ENCODE measurements at places on chromosomes 4 and X. TPM values are rescaled to one million over a fixed set of nuclear protein-coding genes. Genes with fewer than 3 reads are reported as not detected.

GRCh38 chr4:96205143-96205936 lies 365.4 kb downstream of the PDHA2 start:
- DNase-seq = no peak

- DNase-seq = no peak
These were observed 243.7 kb downstream of the SPRY1 start for GRCh38 chr4:123640271-123640670.

DNA sequence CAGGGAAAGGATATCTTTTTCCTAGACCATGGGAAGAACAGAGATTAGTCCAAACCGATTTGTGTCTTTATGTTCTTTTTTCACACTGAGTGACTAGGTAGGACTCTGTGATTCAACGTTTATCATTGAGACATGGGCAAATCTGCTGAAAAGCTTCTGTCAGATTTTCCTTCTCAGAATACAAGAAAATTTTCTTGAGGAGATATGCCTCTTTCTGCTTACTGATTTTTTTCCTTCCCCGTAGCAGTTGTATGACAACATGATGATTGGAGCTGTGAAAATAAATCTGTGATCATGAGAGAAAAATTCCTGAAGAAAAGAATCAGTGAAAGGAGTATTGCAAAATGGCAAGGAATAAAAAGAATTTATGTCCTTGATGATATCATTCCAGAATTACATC lies 130.6 kb upstream of the FAT4 start:
- DNase-seq = no peak

DNA sequence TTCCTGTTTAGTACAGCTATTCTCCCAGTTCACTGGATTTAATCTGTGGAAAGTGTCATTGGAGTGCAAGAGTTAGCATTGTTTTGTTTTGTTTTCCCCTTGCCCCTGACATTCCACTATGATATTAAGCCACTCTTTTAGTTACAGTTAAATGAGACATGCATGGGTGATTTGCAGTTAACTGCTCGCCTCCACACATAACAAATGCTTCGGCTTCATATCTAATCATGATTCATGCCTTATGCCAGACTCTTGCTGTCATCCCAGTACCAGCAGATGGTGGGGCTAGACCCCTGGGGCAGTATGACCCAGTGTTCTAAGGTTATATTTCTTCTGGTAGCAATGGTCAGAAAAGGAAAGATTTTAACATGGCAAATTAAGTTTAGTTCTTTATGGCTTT lies 80.1 kb downstream of the RAP1GDS1 start:
- no peak for DNase-seq

DNA sequence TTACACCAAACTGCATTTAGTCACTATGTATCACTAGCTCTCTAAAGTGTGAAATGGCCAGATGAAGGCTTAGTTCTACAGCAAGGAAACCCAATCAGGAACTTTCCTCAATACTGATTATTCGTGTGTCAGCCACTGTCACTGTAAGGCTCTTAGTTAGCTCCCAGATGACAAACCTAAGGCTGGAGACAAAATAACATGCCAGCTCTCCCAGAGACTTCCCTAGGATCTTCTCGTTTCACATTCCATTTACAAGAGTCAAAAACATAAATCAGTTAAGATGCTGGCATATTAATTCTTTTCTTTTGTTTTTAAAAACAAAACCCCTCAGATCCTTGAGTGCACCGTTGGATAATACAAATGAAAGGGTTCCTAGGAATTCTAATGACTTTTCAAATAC lies 88.2 kb upstream of the TFDP3 start:
- DNase-seq = no peak

- no peak for DNase-seq
These were observed 75.9 kb downstream of the SHISA3 start for GRCh38 chr4:42473071-42473684.

- DNase-seq = peak; percentile 34
These were observed 117.7 kb upstream of the SLC6A14 start for GRCh38 chrX:116318672-116319071.

GRCh38 chr4:95835672-95836071 lies 4.2 kb upstream of the PDHA2 start:
- peak; percentile 19 for DNase-seq

DNA sequence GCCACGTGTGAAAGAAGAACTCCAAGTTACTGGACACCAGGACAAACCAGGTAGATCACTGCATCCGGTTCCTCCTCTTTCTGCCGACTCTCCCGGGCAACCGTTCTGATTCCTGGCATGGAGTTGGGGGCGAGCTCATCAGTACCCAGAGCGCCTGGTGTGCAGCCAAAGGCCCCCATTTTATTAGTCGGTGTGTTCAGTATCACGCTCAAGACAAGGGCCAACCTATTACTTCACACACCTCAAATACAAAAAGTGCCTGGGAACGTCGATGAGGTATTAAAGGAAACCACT lies 2.8 kb upstream of the CTBP1 start:
- DNase-seq = no peak

DNA sequence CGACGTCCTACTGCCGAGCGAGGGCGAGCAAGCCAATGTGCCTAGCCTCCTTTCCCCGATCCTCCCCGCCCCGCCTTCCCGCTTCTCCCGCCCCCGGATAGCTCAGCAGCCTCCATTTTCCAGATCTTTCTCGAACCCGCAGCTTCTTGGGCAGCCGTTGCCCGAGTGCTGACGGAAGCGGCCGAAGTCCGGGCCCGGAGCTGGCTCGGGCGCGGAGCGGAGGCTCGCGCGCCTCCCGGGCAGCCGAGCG lies 172 bp upstream of the HSPA4L start:
- peak; percentile 73 for DNase-seq

- DNase-seq = peak; percentile 48
These were observed 109.3 kb upstream of the DGKK start for GRCh38 chrX:50579955-50580354.

GRCh38 chr4:114286262-114286810 lies 306.9 kb upstream of the ARSJ start:
- no peak for DNase-seq

GRCh38 chr4:111986095-111986494 lies 159.2 kb upstream of the FAM241A start:
- no peak for DNase-seq

DNA sequence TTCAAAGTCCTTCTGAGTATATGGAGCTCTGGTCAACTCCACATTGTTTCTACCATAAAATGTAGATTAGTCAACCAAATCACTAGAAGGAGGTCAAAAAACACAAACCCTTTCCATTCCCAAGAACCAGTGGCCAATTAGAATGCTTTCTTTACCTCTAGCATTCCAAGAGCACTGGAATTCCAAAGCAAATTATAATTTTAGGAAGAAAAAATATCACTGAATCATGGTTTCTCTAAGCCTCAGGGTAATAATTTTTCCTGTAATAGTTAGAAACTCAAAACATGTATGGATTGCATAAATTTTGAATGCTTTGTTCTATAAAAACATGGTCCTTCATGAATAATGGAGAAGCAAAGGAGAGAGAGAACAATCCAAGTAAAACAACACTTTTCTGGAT lies 39.5 kb downstream of the LEF1 start:
- no peak for DNase-seq

GRCh38 chrX:149223854-149224253 lies 281.3 kb downstream of the IDS start:
- DNase-seq = no peak

DNA sequence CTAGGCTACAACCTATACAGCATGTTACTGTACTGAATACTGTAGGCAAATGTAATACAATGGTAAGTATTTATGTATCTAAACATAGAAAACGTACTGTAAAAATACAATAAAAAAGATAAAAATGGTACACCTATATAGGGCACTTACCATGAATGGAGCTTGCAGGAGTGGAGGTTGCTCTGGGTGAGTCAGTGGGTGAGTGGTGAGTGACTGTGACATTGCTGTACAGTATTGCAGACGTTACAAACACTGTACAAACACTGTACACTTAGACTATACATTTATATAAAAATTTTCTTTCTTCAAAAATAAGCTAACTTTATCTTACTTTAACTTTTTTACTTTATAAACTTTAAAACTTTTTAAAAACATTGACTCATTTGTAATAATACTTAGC lies 190.3 kb upstream of the NR3C2 start:
- DNase-seq = no peak

- no peak for DNase-seq
These were observed 57.5 kb upstream of the FAM47C start for GRCh38 chrX:36950495-36951253.

DNA sequence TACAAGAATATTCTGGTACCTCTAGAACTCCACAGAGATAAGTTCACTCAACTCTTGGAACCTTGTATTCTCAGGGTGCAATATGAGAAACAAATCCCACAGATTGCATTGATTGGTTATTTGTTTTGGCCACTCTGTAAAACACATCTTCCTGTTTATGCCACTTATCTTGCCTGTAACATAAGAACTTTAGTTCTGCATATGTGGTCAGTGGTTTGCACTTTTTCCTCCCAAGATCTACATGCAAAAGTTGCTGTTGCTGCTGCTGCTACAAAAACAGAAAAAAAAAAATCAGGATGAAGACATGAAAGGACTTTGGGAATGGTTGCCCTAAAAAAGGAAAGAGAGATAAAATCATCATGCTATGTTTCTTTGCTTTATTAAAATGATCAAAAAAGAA lies 9.6 kb downstream of the ODAPH start:
- DNase-seq = peak; percentile 19

- no peak for DNase-seq
These were observed 155.6 kb downstream of the PPP4R3C start for GRCh38 chrX:27307546-27307945.

DNA sequence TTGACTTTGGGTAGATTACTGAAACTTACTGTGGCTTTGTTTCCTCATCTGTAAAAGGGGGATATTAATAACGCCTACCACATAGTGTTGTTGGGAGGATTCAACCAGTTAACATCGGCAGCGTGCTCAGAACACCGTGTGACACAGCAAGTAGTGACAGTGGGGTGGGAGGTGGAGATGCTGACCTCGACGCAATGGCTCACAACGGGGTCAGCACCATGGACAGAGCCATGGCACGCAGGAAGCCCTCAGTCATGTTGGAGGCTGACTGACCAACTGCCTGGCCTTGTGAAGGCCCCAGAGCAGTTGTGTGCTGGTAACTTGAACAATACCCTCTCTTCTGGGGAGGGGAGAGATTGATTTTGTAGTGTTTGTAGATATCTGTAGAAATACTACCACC lies 93.2 kb downstream of the WFS1 start:
- DNase-seq = peak; percentile 54

DNA sequence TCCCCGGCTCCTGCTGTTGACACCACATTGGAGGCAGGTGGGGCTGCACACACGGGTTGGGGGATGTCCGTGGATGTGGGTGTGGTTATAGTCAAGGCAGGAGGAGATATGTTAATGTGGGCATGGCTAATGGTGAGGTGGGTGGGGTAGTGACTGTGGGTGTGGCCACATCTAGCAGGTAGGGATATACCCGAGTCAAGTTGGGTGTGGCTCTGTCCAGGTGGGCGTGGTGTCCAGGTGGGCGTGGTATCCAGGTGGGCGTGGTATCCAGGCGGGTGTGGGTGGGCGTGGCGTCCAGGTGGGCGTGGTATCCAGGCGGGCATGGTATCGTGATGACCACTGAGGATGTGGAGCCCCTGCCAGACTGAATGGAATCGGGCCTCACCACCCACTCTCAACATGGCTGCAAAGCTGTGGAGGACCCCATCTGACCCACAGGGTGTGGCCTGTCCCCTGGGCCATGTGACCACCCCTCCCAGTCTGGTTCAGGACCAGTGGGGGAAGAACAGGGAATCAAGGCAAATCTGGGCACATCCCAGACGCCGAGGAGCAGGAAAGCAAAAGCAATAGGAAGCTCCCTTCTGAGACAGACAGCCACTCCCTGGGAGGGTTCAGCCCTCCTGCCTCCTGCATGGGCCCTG lies 21.0 kb downstream of the MAN2B2 start:
- DNase-seq = no peak

DNA sequence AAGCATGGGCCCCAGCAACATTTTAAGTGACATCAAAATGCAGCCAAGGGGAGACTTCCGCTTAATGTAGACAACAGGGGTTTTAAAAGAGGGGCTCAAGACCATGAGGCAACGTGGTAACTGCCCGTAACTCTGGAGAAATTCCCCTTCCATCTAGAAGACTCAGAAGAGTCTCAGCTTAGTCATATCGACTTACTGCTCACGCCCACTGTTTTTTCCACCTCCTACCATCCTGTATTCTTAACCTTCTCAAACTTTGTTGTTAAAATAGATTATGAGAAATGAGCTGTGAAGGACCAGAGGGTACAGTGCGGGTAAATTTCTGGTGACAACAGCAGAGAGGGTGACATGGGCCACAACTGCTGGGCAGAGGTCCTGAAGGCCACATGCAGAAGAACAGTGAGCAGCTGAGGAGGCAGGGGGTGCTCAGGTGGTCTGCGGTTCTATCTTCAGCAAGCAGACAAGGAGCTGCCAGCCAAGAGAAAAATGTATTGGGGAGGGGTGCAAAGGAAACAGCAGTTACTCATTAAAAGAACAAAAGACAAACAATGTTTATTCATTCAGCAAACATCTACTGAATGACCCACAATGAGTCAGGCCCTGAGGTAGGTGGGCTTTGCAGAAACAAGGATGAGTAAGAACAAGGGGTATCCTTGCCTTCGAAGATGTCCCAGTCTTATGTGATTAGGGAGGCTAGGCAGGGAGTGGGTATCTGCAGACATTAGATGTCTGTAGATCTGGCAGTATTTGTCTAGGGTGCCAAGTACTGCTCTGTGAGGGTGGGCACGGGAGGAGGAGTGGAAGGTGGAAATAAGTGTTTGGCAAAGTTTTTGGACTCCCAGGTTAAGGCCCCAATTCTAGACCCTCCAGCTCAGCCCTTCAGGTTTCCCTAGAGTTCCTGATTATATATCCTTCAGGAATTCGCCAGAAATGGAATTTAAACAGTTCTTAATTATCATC lies 175.3 kb downstream of the TSPAN5 start:
- DNase-seq = no peak

- no peak for DNase-seq
These were observed 23.3 kb downstream of the ZNF280C start for GRCh38 chrX:130245441-130245840.

The SPANXA2 gene
- 223 TPM for total RNA-seq

The ZDHHC15 gene
- 0.27 TPM for total RNA-seq

The MAOB gene
- not detected for total RNA-seq

The KLHL4 gene
- total RNA-seq = 23.6 TPM

The IL9R gene
- total RNA-seq = not detected

The COL4A6 gene
- total RNA-seq = 0.21 TPM

The SLC10A4 gene
- 0.06 TPM for total RNA-seq

The VCX2 gene
- total RNA-seq = 3.2 TPM

Data from H4 (cell line).